ENCODE measurements at places on chromosomes 5 and 9.

- DNase-seq = no peak
- H3K4me1 ChIP-seq = peaks cover 19% of the 10 kb centered on the region
- H3K36me3 ChIP-seq = no peaks in the 10 kb centered on the region
- H3K27me3 ChIP-seq = peaks cover 7% of the 10 kb centered on the region
- no peak overlapping the region for H3K4me3 ChIP-seq
- H3K27ac ChIP-seq = peak overlapping the region; percentile 85
These were observed 5.4 kb upstream of the HBEGF start for GRCh38 chr5:140351609-140352334.

DNA sequence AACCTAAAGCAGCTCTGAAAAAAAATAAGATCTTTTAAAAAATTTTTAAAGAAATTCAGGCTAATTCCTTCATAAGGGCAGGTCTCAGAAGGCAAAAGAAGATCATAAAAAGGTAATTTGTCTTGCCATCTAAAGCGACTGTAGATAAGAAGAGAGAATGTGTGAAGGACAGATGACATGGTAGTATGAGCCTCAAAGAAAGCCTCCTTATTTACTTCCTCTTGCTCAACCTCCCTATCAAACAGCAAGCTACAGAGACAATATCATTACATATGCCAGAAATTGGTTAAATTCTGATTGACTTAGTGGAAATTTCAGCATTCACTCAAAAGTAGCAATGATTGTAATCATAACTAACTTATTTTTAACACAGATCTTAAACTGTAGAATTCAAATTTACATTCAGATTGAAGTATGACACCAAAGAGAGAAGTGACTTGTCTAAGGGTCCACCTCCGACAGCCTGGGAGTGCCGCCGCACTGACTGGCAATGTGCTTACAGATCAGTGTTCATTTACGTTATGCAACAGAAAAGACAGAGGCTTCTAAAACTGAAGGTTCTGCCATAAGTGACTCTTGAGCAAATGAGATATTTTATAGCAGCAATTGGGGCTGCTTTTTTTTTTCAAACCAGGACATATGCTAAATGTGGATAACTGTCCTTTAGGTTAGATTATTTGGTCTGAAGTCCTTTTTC, 132.0 kb downstream of the CEMIP2 start:
- H3K4me1 ChIP-seq = peaks cover 20% of the 10 kb centered on the region
- H3K36me3 ChIP-seq = no peaks in the 10 kb centered on the region
- no peak for DNase-seq
- no peaks in the 10 kb centered on the region for H3K27me3 ChIP-seq
- H3K27ac ChIP-seq = no peak overlapping the region

DNA sequence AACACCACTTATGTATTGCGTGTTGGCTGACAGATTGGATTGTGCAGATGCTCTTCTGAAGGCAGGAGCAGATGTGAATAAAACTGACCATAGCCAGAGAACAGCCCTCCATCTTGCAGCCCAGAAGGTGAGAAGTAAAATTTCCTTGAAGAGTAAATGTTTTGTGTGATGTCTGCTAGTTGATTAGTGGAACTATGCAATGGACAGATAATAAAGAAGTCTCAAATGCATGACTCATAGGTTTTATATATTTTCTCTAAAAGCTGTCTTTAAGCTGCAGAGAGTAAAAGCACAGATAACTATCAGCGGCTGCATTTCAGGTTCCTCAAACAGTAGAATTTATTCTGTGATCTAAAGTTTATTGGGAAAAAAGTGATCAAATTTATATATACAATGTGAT, 27.4 kb downstream of the INVS start:
- no peak overlapping the region for H3K4me3 ChIP-seq
- peaks cover 22% of the 10 kb centered on the region for H3K36me3 ChIP-seq
- no peak overlapping the region for H3K27ac ChIP-seq
- DNase-seq = no peak
- no peaks in the 10 kb centered on the region for H3K27me3 ChIP-seq

- peaks cover 4% of the 10 kb centered on the region for H3K36me3 ChIP-seq
- H3K4me3 ChIP-seq = no peak overlapping the region
- H3K27ac ChIP-seq = no peak overlapping the region
- peaks cover 20% of the 10 kb centered on the region for H3K27me3 ChIP-seq
- peaks cover 3% of the 10 kb centered on the region for H3K4me1 ChIP-seq
These were observed 4.2 kb upstream of the RASGEF1C start for GRCh38 chr5:180213256-180213600.

- DNase-seq = no peak
- no peak overlapping the region for H3K4me3 ChIP-seq
- H3K27me3 ChIP-seq = no peaks in the 10 kb centered on the region
- H3K27ac ChIP-seq = no peak overlapping the region
- H3K4me1 ChIP-seq = peaks cover 13% of the 10 kb centered on the region
- no peaks in the 10 kb centered on the region for H3K36me3 ChIP-seq
These were observed 121.4 kb upstream of the TMEM161B start for GRCh38 chr5:88390096-88390441.

DNA sequence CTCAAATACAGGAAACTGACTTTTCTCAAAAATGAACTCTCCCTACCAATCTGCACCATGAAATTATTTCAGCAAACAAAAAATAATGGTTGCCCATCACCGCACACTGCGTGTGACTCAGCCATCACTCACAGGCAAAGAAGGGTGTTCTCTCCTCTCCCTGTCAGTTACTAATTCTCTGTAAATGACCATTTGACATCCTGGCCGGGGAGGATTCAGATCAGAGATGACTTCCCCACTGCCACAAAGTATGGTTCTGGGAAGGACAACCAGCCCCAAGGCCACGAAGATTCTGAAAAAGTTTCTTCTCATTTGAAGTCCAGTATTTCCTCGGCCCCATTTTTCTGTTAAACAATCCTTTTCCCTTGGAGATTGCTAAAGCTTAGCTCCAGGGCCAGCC, 199.4 kb downstream of the AUH start:
- peaks cover 38% of the 10 kb centered on the region for H3K4me1 ChIP-seq
- no peaks in the 10 kb centered on the region for H3K36me3 ChIP-seq
- DNase-seq = no peak
- H3K27ac ChIP-seq = no peak overlapping the region

DNA sequence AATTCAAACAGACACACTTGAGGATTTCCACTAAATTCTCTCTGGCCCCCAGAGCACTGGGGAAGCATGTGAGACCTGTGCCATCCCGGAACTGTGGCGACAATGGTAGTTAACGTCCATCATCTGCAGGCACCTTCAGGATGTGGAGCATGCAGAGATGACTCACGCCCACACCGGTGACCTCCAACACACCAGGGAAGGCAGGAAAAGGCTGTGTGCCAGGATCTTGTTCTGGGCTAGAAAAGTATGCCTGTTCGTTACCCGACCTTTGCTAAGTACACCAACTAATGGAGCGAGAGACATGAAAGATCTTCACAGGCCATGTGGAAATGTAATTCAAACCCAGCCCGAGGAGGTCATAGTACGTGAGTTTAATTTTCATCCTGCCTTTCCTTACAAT, 208.8 kb downstream of the MELK start:
- no peak overlapping the region for H3K27ac ChIP-seq
- no peaks in the 10 kb centered on the region for H3K36me3 ChIP-seq
- peaks cover 89% of the 10 kb centered on the region for H3K27me3 ChIP-seq
- no peak for DNase-seq
- no peaks in the 10 kb centered on the region for H3K4me1 ChIP-seq
- H3K4me3 ChIP-seq = no peak overlapping the region

- H3K27ac ChIP-seq = no peak overlapping the region
- no peak for DNase-seq
- no peaks in the 10 kb centered on the region for H3K36me3 ChIP-seq
- no peak overlapping the region for H3K4me3 ChIP-seq
These were observed 127.2 kb downstream of the CTNND2 start for GRCh38 chr5:11777096-11777495.

GRCh38 chr5:120199559-120199958, 264.5 kb upstream of the PRR16 start:
- H3K4me1 ChIP-seq = no peaks in the 10 kb centered on the region
- no peaks in the 10 kb centered on the region for H3K27me3 ChIP-seq
- no peak for DNase-seq
- no peak overlapping the region for H3K4me3 ChIP-seq
- H3K36me3 ChIP-seq = no peaks in the 10 kb centered on the region

DNA sequence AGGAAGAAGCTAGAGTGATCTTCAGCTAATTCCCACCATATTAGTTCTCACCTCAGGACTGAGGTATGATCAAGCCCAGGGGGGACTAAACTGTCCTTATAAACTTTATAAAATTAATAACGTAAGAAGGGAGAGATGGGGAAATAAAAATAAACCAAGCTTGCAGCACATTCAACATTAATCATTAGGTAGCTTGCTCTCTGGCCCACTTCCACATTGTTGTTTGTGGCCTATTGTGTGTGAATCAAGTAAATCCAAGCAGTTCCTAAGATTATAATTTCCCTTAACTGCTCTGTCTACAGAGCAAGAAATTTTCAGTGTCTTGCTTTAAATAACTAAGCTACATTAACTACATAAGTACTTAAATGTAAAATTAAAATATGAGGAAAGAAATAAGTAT, 131.3 kb upstream of the ABCA1 start:
- H3K4me1 ChIP-seq = peaks cover 15% of the 10 kb centered on the region
- no peak for DNase-seq
- H3K36me3 ChIP-seq = no peaks in the 10 kb centered on the region
- no peak overlapping the region for H3K27ac ChIP-seq
- H3K27me3 ChIP-seq = no peaks in the 10 kb centered on the region
- H3K4me3 ChIP-seq = no peak overlapping the region

- DNase-seq = no peak
- H3K27me3 ChIP-seq = no peaks in the 10 kb centered on the region
- no peaks in the 10 kb centered on the region for H3K36me3 ChIP-seq
- no peak overlapping the region for H3K4me3 ChIP-seq
These were observed 37.5 kb upstream of the DMRT1 start for GRCh38 chr9:804026-804425.

DNA sequence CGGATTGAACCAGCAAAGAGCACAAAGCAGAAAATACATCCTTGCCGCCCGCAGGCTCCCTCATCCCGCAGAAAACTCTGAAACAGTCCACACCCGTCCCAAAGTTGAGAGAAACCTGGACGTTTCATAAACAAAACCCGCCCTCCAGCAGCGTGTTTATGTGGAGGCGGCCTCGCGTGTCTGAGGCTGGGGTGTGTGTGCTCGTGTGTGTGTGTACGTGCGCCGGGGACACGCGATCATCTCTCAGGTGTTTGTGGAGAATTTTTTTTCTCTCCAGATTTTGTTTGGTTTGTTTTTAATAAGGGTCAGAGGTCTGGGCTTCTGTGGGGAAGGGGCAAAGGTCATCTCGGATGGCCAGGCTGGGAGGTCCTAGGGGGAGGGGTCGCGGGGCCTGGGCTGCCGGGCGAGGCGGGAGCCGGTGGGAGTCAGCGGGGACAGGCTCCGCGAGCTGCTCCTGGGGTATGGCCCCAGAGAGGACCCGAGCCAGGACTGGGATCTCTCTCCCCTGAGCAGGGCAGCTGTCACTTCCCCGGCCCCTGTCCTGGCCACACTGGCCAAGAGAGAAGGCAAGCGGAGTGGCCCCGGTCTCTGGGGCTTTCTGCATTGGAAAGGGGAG, 206.4 kb downstream of the C9orf50 start:
- H3K27me3 ChIP-seq = no peaks in the 10 kb centered on the region
- peaks cover 30% of the 10 kb centered on the region for H3K4me1 ChIP-seq
- peak overlapping the region; percentile 98 for H3K27ac ChIP-seq
- DNase-seq = no peak
- H3K36me3 ChIP-seq = peaks cover 2% of the 10 kb centered on the region

GRCh38 chr5:88262116-88262515, 6.5 kb downstream of the TMEM161B start:
- peaks cover 3% of the 10 kb centered on the region for H3K4me1 ChIP-seq
- H3K27ac ChIP-seq = no peak overlapping the region
- peaks cover 31% of the 10 kb centered on the region for H3K36me3 ChIP-seq
- H3K4me3 ChIP-seq = no peak overlapping the region

DNA sequence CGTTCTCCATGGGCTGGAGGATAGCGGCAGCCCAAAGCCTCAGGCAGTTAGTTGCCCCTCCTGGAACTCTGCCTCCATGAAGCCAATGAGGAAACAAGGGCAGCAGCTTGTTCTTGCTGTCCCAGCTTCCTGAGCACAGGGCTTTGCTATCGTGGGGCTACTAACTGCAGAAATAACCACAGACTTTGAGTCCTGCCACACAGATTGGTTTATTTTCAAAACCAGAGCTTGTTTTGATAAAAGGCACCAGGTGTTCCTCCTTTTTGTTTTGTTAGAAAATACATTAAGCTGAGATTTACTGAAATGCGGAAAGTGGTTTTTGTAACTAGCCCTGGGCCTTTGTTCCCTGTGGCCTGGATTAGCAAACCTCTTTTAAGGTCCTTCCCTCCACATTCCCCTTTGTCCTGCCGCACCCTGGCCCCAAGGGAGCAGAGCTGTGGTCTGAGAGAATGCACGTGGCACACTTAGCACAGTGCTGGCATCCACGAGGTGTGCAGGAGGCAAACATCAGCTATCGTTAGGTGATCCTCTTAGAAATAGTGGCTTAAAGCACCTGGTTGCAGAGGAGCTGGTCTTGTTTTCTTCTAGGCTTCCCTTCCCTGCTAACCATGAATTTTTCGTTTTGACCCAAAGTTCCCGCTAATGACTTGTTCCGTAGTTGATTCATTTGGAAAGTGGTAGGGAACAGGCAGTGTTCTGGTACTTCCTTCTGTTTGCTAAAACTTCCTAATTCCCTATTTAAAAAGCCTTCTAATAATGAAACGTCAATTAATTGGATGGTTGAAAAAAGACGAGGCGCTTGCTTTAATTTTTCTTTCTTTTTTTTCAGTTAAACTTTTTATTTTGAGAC, 21.5 kb downstream of the MVB12B start:
- H3K27ac ChIP-seq = no peak overlapping the region
- peaks cover 30% of the 10 kb centered on the region for H3K4me1 ChIP-seq
- H3K4me3 ChIP-seq = no peak overlapping the region
- peaks cover 41% of the 10 kb centered on the region for H3K36me3 ChIP-seq
- H3K27me3 ChIP-seq = no peaks in the 10 kb centered on the region

- H3K27me3 ChIP-seq = no peaks in the 10 kb centered on the region
- H3K36me3 ChIP-seq = peaks cover 6% of the 10 kb centered on the region
- H3K4me1 ChIP-seq = peaks cover 5% of the 10 kb centered on the region
These were observed 1556.8 kb downstream of the EFNA5 start for GRCh38 chr5:106113922-106114321.

GRCh38 chr9:122900791-122901190, 4.4 kb downstream of the RC3H2 start:
- H3K4me1 ChIP-seq = peaks cover 30% of the 10 kb centered on the region
- H3K27ac ChIP-seq = no peak overlapping the region
- peaks cover 2% of the 10 kb centered on the region for H3K36me3 ChIP-seq
- no peaks in the 10 kb centered on the region for H3K27me3 ChIP-seq

- DNase-seq = no peak
- peaks cover 4% of the 10 kb centered on the region for H3K36me3 ChIP-seq
- H3K4me1 ChIP-seq = peaks cover 45% of the 10 kb centered on the region
- H3K27me3 ChIP-seq = no peaks in the 10 kb centered on the region
These were observed 31.0 kb downstream of the LRRTM2 start for GRCh38 chr5:138844125-138844461.

Measured in mesothelial cell of epicardium (in vitro differentiated cells).